ENCODE measurements at places on chromosomes 5 and 9.
A peak's percentile ranks its signal among the peaks of the same experiment; 100 is the strongest.

DNA sequence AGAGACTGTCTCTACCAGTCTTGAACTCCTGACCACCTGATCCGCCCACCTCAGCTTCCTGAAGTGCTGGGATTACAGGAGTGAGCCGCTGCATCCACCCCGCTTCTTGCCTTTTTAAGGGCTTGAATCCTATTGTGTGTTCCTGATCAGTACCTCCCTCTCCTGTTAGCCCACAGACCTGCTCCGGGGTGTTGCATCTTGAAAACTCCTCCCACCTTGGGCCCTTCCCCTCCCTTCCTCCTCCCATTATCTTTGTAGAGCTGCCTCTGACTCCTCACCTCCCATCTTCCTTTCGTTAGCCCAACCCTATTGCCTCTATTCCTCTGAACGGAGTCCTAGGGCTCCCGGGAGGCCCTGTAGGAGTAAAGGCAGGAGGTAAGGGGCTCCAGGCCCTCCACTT is 48.5 kb upstream of the NEK6 start:
- no peak for DNase-seq

GRCh38 chr5:180820788-180821321 is 18.2 kb upstream of the MGAT1 start:
- DNase-seq: no peak

DNA sequence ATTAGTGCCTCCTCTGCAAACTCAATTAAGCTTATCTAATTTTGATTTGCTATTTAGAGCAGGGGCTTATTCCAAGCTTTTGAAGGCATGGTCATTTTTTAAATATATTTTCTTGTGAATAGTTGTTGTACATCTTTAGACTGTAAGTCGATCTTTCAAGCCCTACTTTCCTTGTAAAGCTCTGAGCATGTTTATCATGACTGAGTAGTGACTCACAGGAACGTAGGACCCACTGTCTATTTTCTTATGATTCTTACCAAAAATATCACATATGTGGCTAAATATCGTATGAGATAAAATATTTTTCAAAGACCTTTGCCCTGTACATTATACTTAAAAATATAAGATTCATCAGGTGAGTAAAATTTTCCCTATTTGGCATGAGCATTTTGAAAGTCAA is 440.4 kb upstream of the GRIN3A start:
- DNase-seq: no peak

DNA sequence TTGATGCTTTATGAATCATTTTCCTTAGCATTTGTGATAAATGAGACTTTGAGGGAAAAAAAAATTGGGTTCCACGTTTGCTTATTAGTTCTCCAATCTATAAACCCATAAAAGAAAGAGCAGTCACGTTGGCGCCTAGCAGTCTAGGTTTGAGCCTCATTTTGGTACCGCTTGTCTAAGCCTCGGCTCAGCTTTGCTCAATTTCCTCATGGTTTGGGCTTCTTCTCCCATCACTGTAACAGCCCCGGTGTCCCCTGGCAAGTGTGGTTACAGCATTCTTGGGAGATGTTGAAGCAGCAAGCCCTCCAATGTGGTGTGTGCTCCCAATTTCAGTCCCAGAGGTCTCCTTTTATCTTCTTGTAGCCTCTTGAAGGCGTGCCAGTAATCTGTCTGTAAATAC is 578.4 kb downstream of the CDK5RAP2 start:
- DNase-seq: peak; percentile 44

DNA sequence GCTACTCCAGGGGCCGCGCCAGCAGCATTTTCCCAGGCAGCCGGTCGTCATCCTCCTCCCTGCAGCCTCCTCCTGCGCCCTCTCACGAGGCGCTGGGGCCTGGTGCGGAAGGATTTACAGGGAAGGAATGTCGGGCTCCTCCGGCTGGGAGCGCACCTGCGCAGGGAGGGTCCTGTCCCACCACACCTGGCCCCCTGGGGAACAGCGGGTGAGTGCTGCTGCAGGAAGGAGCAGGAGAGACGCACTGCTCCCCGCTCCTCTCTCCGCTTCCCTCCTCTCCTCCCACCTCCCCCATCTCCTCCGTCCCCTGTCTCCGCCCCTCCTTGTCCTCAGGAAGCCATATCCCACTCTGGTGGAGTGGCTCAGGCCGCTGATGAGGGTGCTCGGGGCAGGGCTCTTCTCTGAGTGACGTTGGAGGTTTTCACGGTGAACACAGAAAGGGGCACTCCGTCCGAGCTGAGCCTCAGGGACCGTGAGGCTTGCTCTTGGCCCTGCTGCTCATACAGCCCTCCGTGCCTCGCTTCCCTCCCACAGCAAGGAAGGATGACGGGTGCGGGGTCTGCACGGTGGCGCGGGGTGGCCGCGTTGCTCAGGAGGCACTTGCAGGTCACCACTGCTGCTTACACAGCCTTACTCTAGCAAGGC is 31.3 kb downstream of the IRX4 start:
- DNase-seq: no peak

DNA sequence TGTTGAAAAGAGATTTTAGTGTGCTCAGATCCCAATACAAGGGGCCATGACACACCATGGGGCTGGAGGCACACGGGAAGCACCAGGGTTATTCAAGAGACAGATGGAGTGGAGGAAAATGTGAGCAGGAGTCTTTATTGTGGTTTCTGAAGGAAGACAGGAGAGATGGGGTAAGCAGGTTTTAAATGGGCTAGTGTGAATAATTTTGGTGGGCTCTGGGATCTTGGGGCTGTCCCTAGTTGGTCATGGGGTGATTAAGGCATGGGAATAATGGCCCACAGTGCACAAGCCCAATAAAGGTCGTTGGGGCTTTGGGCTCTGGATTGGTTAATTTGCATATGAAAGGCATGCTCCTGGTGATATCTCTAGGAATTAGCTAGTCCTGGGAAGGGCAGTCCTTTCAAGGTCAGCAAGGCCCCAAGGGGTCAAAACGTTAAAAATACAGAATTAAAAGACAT is 3.6 kb upstream of the SCGB3A2 start:
- DNase-seq: no peak

- DNase-seq: no peak
These were observed 10.9 kb upstream of the PRELID2 start for GRCh38 chr5:145846081-145846480.

- no peak for DNase-seq
These were observed 24.5 kb upstream of the LTC4S start for GRCh38 chr5:179769271-179769670.

DNA sequence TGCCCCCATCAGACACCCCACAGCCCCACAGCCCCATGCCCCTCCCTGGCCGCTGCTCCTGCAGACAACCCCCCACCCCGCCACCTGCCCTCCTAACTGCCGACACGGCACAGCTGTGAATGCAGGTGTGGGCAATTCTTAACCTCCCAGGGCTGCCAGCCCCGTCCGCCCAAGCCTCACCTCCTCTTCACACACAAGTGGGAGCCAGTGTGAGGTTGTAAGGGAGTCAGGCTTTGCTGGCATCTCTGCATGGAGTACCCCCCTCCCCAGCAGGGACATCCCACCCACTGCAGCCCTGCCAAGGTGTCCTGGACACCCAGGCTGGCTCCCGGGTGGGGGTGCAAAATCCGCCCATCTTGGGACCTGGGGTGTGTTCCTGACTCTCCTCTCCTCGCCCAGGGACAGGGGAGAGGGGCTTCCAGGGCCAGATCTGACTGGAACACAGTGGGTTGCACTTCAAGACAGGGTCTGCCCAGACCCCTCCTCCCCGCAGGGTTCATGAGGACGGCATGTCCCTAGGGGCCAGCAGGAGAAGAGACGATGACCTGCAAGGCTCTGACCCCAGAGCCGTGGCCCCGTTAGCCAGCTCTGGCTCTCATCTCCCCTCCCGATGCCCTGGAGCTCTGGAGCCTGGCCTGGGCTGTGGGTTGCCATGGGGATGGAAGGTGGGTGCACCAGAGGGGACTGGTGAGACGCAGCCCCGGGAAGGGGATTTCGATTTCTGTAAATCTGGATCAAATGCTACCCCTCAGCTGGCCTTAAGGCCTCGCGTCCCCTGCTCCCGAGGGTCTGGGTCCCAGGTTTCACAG is 34.4 kb downstream of the SARDH start:
- DNase-seq: no peak

- DNase-seq: no peak
These were observed 16.8 kb downstream of the SNX18 start for GRCh38 chr5:54534191-54535004.

GRCh38 chr9:71806901-71807307 is 38.6 kb upstream of the CEMIP2 start:
- DNase-seq: peak; percentile 71

GRCh38 chr9:130940693-130941576 is 1.9 kb upstream of the FIBCD1 start:
- no peak for DNase-seq

DNA sequence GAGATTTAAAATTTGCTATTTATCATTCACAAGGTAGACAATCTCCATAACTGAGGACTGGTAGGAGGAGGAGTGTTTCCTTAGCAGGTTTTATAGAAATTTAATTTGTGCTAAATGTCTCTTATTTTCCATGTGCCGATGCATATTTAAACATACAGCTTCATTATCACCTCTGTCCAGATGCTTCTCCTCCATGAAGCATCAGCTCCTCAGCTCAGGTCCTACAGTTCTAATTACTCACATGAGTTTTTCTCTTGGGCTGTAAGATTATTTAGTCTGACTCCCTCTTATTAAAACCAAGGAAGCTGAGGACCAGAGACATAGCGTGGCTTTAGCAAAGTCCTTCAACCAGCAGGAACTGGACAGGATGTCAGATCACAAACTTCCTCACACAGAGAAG is 300.2 kb upstream of the PANK3 start:
- DNase-seq: no peak

DNA sequence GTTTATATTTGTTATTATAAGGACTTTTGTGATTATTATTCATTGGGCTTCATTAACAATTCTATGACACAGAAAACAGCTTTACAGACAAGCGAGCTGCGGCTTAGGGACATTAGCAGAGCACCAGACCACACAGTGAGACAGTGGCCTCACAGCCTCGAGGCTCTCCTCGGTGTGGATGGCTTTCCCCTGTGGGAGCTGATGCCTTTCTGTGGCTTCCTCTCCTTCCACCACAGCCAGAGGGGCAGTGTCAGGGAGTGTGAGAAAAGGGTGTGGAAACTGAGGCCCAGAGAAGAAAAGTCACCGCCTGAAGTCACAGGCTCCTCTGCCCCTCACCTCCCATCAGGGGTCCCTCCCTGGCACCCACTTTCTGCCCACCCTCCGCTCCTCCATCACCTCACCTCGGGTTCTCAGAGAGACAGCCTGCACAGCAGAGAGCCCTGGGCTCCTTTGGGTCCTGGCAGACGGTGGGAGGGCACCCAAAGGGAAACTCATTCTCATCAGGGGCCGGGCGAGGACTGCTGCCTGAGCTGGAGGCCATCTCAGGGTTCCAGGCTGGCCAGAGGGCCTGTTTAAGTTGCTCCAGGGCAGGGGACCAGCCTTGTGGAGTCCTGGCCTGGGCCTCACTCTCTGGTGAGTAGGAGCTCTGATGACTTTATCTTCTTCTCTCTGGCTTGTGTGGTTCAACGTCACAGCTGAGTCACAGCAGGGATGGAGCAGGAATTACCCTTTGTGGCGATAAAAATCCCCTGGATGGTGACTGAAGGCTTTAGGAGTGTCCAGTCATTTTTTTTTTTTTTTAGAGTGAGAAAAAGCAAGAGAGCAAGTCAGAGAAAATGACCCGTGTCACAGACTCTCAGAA is 830 bp downstream of the TRAF1 start:
- DNase-seq: peak; percentile 84

Measured in fibroblast of skin of scalp (primary cell).